A549 treated with DMSO at 1 μM for 4 hours (cell line): ENCODE measurements at places on chromosomes 1 and 21. TPM values are rescaled to one million over a fixed set of nuclear protein-coding genes. Genes with fewer than 3 reads are reported as not detected.

Gene RXFP4
- total RNA-seq = not detected in 5 replicates

Gene HAPLN2
- 0.05 to 0.19 TPM in 2 of 5 replicates, not detected in the others for total RNA-seq

Gene NHLH1
- 0.33 to 0.71 TPM (median 0.38 TPM) in 5 replicates for total RNA-seq

Gene SLC25A34
- 0.13 to 0.40 TPM (median 0.21 TPM) in 5 replicates for total RNA-seq

Gene TGFBR3
- 3.2 to 4.2 TPM (median 3.8 TPM) in 5 replicates for total RNA-seq

Gene CFAP126
- 0.17 TPM in 1 of 5 replicates, not detected in the others for total RNA-seq

Gene SDF4
- 110 to 131 TPM (median 118 TPM) in 5 replicates for total RNA-seq

Gene TMPRSS3
- total RNA-seq = 0.20 to 0.38 TPM (median 0.27 TPM) in 5 replicates

Gene F13B
- total RNA-seq = 0.05 to 0.13 TPM in 2 of 5 replicates, not detected in the others

Gene PROX1
- 0.05 to 0.46 TPM (median 0.06 TPM) in 4 of 5 replicates, not detected in the other for total RNA-seq

Gene PDE4B
- total RNA-seq = 16.7 to 26.2 TPM (median 21.8 TPM) in 5 replicates

Gene SYPL2
- total RNA-seq = 0.10 to 0.19 TPM (median 0.15 TPM) in 5 replicates

Gene CSMD2
- not detected in 5 replicates for total RNA-seq

Gene RNU1-1
- 7.3 TPM in 1 of 5 replicates, not detected in the others for total RNA-seq

Gene PER3
- total RNA-seq = 0.72 to 1.3 TPM (median 0.92 TPM) in 5 replicates

Gene CFAP57
- total RNA-seq = 0.31 to 0.93 TPM (median 0.34 TPM) in 5 replicates

Gene SYTL1
- 0.10 to 0.68 TPM (median 0.35 TPM) in 5 replicates for total RNA-seq

Gene RAB7B
- total RNA-seq = 1.4 to 2.9 TPM (median 1.8 TPM) in 5 replicates

Gene CASP9
- 5.4 to 6.7 TPM (median 6.3 TPM) in 5 replicates for total RNA-seq

Gene SERTAD4
- 0.61 to 1.8 TPM (median 0.91 TPM) in 5 replicates for total RNA-seq

Gene KCNQ4
- 0.17 to 0.25 TPM (median 0.17 TPM) in 5 replicates for total RNA-seq

Gene SCAF4
- 18.8 to 21.4 TPM (median 19.9 TPM) in 5 replicates for total RNA-seq

Gene TMEM240
- total RNA-seq = 0.44 to 0.77 TPM (median 0.56 TPM) in 5 replicates

Gene SUMO3
- total RNA-seq = 63.0 to 67.5 TPM (median 65.3 TPM) in 5 replicates

Gene TNFRSF14
- total RNA-seq = 0.07 to 0.21 TPM (median 0.21 TPM) in 5 replicates

Gene CNR2
- total RNA-seq = not detected in 5 replicates

Gene FCRL2
- total RNA-seq = not detected in 5 replicates

Gene TMEM51
- 36.6 to 44.8 TPM (median 41.1 TPM) in 5 replicates for total RNA-seq

Gene NBPF11
- 4.5 to 5.1 TPM (median 5.0 TPM) in 5 replicates for total RNA-seq

Gene CHRNB2
- total RNA-seq = 0.36 to 0.45 TPM (median 0.41 TPM) in 5 replicates

Gene SLC45A3
- total RNA-seq = 5.5 to 7.2 TPM (median 6.7 TPM) in 5 replicates

Gene MYOG
- total RNA-seq = not detected in 5 replicates

Gene SLC6A9
- 13.6 to 17.8 TPM (median 14.4 TPM) in 5 replicates for total RNA-seq

Gene IFNAR1
- 17.1 to 21.0 TPM (median 19.7 TPM) in 5 replicates for total RNA-seq

Gene LAPTM5
- total RNA-seq = 0.07 to 0.36 TPM (median 0.14 TPM) in 5 replicates

Gene FMO1
- total RNA-seq = not detected in 5 replicates

Gene OR2L8
- total RNA-seq = not detected in 5 replicates

Gene CITED4
- total RNA-seq = 26.1 to 53.1 TPM (median 44.1 TPM) in 5 replicates

Gene ARHGEF16
- total RNA-seq = 3.5 to 5.8 TPM (median 5.1 TPM) in 5 replicates

Gene CYP4Z1
- total RNA-seq = not detected in 5 replicates

Gene FCRL4
- not detected in 5 replicates for total RNA-seq

Gene CLCA1
- not detected in 5 replicates for total RNA-seq

Gene LCE2A
- not detected in 5 replicates for total RNA-seq

Gene TNFRSF9
- total RNA-seq = 2.7 to 4.6 TPM (median 3.8 TPM) in 5 replicates

Gene LACTBL1
- total RNA-seq = not detected in 5 replicates

Gene GJA8
- not detected in 5 replicates for total RNA-seq

Gene KRTAP7-1
- not detected in 5 replicates for total RNA-seq

Gene ZNF683
- total RNA-seq = not detected in 5 replicates

Gene KDF1
- not detected in 5 replicates for total RNA-seq

Gene APP
- total RNA-seq = 266 to 306 TPM (median 294 TPM) in 5 replicates
